Panc1 (cell line): ENCODE measurements at places on chromosomes 11 and 22. TPM values are rescaled to one million over a fixed set of nuclear protein-coding genes. Genes with fewer than 3 reads are reported as not detected.
A peak's percentile ranks its signal among the peaks of the same experiment; 100 is the strongest.

UBQLN3 gene
- total RNA-seq = not detected

NXPE4 gene
- total RNA-seq = not detected

OR8D1 gene
- total RNA-seq = not detected

KCNQ1 gene
- 1.0 TPM for total RNA-seq

RCOR2 gene
- 10.2 TPM for total RNA-seq

DNA sequence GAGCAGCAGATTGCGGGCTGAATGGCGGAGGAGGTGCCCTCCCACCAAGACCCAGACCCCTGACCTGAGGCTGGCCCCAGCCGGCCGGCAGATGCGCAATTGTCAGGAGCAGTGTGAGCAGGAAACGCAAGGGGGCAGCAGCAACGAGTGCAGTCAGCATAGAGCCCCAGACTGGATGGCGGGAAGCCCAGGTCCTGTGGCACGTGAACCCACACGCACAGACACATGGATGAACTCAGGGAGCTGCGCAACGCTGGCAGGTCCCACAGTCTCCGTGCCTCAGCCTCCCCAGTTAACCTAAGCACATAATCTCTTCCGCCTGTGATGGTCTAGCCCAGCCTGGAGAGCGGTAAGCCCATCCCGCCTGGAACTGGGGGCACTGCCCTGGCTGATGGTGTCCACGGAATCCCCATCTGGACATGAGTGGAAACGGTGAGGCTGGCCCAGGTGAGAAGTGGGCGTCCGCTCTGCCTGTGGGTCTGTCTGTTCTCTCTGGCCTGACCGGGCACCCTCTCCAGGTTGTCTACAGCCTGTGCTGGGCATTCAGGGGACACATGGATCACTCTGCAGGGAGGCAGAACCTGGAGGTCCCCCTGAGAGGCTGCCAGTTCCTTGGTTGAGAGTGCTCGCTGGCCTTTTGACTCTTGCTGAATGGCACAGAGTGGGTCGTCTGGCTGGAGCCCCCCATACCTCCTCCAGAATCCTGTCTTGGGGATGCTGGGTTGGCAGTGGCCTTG lies 626 bp upstream of the TBX10 start:
- DNase-seq = no peak

- no peak for DNase-seq
These were observed at the start of gene PLAAT4 for GRCh38 chr11:63536669-63537292. PLAAT4 (plus strand) TSS chr11:63536808; CDS start chr11:63536869, 61 bp downstream.

GRCh38 chr11:59141673-59142460 lies 789 bp upstream of the FAM111A start:
- no peak for DNase-seq

- DNase-seq = no peak
These were observed 17.6 kb upstream of the TMA7B start for GRCh38 chr22:39942439-39943230.

GRCh38 chr11:61871158-61871597 lies 20.2 kb downstream of the FADS3 start:
- peak; percentile 25 for DNase-seq

DNA sequence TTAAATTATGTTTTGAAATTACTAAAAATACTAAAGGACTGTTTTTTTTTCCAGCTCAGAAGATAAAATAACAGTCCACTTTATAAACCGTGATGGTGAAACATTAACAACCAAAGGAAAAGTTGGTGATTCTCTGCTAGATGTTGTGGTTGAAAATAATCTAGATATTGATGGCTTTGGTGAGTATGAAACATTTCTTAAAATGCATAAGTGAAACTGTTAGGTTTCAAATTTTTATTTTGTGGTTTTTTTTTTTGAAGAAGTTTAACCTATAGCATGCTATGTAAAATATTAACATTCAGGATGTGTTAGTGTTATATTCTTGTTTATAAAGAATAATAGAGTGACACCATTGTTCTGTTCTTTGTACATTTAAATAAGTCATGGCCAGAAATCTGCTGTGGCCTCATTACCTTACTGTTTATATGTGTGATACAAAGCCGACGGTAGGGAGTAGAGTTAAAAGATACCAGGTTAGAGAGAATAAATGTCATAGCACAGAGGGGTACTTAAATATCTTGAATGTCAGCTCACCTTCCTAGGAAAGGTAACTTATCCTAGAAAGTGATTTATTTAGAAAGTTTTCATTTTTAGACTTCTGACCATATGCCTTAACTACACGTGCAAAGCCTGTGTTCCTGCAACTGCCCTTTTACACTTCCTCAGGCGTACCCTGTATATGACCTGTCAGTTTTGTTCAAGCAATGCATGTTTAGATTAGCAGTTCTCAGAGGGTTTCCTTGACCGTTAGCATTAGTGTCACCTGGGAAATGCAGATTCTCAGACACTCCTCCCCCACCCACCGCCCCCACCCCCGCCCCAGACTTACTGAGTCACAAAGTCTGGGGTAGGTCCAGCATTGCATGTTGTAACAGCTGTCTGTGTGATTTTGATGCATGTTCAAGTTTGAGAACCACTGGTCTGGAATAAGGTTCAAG lies 6.3 kb downstream of the FDX1 start:
- DNase-seq = no peak

GRCh38 chr11:81852896-81853295 lies 880.8 kb downstream of the FAM181B start:
- DNase-seq = no peak

GRCh38 chr11:76653674-76654284 lies 16.8 kb downstream of the LRRC32 start:
- DNase-seq = no peak

GRCh38 chr11:35747668-35748067 lies 85.1 kb downstream of the TRIM44 start:
- DNase-seq = no peak

GRCh38 chr11:111639226-111639925 lies 37.1 kb downstream of the SIK2 start:
- no peak for DNase-seq

DNA sequence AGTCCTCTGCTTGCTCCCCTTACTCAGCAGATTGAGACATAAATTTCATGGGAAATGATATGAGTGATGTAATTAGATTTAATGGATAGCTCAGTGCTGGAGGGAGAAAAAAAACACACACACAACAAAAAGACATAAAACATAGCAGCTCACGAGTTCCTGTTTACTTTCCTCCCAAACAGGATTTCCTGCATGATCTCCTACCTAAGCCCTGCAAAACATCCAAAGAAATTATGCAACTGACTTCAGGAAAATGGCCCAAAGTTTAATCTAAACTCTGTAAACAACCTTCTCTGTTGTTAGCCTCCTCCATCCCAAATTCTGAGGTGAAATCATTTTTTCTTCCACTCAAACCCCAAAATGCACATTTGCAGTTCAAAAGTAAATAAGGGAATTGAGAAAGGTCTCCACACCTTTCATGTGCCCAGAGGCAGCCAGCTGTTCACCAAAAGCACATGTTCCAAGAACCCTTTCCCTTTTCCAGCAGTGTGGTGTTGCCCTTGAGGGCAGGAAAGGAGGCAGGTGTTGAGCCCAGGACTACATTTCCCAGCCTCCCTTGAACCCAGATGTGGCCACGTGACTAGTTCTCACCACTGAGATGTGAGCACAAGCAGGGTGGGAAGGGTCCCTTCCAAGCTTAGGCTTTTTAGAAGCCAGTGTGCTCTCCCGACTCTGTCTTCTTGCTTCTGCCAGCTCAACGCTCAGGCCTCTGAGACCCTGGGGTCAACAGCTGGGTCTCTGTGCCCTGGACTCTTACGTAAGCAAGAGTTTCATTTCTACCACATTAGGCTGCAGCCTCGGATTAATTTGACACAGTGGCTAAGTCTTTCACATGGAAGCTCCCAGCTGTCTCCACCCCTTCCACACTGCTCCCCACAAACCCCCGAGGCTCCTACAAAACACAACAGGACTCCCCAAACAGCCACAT lies 301.2 kb downstream of the CTTN start:
- DNase-seq = no peak

- no peak for DNase-seq
These were observed at the start of gene RAB38 for GRCh38 chr11:88174709-88175568. RAB38 (minus strand) TSS chr11:88175443; CDS start chr11:88175384, 59 bp downstream.

DNA sequence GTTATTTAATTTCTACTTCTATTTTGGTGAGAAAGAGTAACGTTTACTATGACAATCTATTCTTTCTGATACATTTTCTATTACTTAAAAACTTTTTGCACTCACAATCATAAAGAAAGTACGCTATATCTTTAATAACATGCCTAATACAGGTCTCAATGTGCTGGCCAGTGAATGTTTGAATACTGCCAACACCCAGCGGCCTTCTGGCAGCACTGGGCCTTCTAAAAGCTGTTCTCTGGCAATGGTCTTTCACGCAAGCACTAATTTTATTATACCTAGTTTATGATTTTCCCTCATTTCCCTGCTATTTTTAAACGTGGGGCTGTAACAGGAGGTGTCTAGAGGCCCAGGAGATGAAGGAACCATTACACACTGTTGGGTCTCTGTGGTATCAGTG lies 349.8 kb upstream of the PITPNB start:
- DNase-seq = no peak

- DNase-seq = no peak
These were observed 633.5 kb upstream of the CADM1 start for GRCh38 chr11:116137753-116138152.

DNA sequence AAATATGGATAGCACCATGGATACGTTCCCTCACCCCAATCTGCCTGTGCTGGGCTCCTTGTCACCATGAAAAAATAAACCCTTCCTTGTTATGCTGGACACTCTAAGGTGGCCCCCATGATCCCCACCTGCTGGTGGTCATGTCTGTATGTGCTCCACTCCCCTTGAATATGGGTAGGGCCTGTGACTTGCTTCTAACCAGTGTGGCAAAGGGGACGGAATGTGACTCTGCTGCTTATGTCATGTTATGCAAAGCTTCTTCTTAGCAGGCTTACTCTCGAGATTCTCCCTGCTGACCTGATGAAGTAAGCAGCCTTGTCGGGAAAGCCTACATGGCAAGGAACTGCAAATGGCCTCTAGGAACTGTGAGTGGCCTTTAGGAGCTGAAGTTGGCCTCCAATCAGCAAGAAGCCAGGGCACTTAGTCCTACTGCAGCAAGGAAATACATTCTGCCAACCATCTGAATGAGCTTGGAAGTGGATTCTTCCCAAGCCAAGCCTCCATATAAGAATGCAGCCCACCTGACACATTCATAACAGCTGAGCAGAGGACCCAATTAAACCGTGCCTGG lies 159.9 kb downstream of the CCDC34 start:
- DNase-seq = no peak

- no peak for DNase-seq
These were observed 267.2 kb upstream of the MTNR1B start for GRCh38 chr11:92702037-92702804.

DNA sequence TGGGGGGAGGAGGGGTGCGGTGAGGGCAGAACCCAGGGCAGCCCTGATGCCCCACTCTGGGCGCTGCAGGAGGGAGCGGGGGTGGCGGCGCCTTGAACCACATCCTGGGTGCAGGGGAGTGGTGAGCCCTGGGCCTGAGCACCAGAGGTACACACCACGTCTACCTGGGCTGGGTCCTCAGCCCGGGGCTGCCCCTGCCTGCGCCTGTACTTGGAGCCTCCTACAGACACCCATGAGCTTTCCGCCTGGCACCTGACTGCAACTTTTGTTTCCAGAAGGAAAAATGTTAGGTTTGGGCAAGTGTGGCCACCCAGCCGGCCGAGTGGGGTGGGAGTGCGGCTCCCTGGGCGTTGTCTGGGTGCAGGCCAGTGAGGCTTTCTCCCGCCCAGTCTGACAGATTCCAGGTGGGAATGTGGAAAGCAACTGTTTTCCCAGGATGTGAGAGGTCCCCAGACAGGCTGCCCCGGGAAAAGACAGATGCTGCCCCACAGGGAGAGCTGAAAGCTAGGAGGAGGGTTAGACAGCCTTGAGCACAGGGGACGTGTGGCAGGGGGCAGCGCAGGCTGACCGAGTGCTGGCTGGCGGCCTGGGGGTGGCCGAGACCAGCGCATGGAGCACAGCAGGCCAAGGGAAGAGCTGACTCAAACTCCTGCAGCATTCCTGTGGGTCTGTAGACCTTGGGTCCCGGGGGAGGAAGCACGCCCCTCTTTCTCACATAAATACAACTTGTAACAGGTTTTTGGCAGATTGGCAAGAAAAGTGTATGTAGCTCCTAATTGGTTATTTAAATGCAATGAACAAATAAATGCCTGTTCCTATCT lies 44.1 kb downstream of the GNB1L start:
- no peak for DNase-seq

DNA sequence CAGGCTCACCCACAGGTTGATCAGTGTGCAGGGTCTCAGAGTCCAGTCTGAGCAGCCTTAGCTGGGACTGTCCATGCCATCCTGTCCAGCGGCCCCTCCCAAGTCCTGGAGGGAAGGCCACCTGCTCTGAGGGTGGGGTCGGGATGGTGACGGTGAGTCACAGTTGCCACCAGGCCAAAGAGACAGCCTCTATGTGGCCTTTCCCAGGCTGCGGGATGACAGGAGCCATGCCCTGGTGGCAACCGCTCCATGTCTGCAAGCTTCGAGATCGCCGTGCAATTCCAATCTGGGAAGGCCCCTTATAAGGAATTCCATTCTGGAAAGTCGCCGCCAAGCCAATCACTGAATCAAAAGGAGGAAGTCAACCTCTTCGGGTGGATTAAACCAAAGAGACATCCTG lies 47.5 kb downstream of the RTL6 start:
- no peak for DNase-seq

DNA sequence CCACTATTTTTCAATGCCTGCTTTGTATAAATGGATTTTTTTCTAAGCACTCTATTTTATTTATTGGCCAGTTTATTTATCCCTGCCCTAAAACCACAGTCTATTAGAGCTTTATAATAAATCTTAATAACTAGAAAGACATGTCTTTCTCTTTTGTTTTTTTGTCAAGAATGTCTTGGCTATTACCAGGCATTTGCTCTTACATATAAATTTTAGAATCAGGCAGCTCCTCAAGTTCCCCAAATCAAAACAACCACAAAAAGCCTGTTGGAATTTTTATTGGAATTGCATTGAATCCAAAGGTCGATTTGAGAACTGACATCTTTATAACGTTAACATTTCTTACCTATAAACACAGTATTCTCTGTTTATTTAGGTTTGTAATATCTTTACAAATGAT lies 85.8 kb upstream of the SC5D start:
- no peak for DNase-seq

DNA sequence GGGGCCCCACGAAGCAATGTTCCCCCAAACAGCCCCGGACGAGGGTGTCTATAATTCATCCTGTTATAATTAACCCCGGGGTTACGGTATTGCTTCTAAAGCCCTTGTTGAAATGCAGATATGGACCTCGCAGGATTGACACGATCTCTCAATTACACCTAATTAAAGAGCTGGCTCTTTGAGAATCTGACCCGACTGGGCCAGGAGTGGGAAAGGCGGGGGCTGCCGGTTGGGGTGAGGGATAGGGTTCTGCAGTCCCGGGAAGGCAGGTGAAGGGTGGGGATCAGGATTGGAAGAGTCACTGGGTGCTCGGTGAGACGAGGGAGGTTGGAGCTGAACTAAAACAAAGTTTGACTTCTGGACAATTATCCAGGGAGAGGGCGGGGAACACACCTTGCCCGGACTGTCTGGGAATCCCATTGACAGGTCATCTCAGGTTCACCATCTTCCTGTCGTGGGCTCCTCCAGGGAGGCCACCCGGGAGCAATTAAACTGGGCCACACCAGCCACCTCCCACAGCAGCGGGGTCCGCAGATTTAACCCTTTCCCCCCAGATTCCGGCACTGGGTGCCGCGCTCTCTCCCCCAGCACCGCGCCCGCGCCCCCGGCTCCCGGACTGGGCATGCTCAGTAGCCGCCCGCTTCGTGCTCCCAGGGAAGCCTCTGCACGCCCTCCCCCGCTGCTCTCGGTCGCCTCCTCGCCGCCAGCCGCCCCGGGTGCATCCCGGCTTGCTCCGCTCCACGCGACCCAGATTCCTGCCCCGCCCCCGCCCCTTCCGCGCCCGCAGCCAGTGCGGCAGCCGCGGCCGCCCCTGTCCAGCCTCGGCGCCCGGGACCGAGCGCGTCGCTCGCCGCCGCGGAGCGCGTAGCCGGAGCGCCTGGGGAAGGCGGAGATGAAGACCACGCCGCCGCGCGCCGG lies at the start of gene ELMOD1:
Gene ELMOD1, plus strand, starts transcription at position 688 of the 918 bp plus-strand sequence. CDS start 27,043 bp downstream, outside the sequence.
- no peak for DNase-seq
